ENCODE measurements at places on chromosomes 6 and 20.

DNA sequence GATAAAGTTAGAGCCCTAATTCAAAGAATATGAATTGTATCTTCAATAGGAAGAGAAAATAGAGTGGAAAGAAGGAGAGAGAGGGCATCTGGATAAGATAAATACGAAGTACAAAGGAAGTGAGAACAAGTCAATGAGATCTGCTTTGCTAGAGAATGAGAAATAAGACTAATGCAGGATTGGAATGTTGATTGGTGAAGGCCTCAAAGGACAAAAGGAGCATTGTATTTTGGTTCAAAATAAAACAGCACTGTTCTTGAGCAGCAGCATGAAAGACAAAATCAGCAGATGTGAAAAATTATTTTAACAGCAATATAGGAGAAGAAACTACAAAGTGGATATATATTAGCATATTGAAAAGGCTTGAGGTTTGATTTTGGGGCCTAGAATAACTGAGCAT lies 5.1 kb upstream of the TMEM244 start:
- no peak for DNase-seq

GRCh38 chr6:70474751-70475150 lies 61.4 kb downstream of the FAM135A start:
- no peak for DNase-seq

- DNase-seq: peak; percentile 23
These were observed 43.7 kb downstream of the CDC5L start for GRCh38 chr6:44431118-44431725.

GRCh38 chr20:51854921-51855320 lies 52.6 kb upstream of the SALL4 start:
- DNase-seq: no peak

- peak; percentile 27 for DNase-seq
These were observed 237.8 kb downstream of the LY86 start for GRCh38 chr6:6826095-6826901.

- no peak for DNase-seq
These were observed 219.3 kb upstream of the HSF2 start for GRCh38 chr6:122180132-122180531.

DNA sequence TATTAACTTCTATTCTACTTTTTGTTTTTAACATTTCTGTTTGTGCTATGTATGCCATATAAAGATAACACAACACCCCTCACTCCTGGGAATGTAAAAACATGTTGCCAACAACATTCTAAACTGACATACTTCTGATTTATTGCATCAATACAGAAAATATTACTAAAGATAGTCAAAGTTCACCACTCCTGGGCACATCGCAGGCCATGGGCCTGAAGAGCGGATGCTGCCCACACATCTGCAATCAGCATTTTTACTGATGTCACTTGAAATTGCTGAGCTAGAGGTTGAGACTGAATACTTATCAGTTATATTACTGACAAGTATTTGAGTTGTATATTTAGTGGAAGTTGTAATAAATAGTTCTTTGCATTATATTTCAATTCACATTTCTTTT lies 711.9 kb upstream of the EPHA7 start:
- no peak for DNase-seq

- no peak for DNase-seq
These were observed 11.5 kb downstream of the PMEPA1 start for GRCh38 chr20:57698116-57698866.

- no peak for DNase-seq
These were observed 37.2 kb upstream of the TRIM27 start for GRCh38 chr6:28960846-28961500.

GRCh38 chr6:67914419-67914818 lies 720.7 kb upstream of the ADGRB3 start:
- DNase-seq: no peak

- no peak for DNase-seq
These were observed 111.7 kb upstream of the SLC22A23 start for GRCh38 chr6:3568396-3569082.

DNA sequence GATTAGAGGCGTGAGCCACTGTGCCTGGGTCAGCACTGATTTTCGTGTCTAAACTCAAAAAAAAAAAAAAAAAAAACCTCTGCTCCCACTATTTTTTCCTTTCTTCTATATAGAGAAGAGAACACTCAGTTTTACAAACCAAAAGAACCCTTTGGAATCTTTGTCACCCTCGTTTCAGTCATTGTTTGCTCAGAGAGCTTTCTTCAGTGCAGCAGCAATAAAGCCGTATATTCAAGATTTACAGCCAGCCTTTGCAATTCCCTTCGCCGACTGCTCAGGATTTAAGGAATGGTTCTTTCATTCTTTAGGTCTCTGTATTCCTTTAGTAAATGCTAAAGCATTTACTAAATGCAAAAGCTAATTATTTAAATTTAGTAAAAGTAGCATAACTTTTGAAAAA lies 20.1 kb downstream of the RIOK1 start:
- DNase-seq: no peak

DNA sequence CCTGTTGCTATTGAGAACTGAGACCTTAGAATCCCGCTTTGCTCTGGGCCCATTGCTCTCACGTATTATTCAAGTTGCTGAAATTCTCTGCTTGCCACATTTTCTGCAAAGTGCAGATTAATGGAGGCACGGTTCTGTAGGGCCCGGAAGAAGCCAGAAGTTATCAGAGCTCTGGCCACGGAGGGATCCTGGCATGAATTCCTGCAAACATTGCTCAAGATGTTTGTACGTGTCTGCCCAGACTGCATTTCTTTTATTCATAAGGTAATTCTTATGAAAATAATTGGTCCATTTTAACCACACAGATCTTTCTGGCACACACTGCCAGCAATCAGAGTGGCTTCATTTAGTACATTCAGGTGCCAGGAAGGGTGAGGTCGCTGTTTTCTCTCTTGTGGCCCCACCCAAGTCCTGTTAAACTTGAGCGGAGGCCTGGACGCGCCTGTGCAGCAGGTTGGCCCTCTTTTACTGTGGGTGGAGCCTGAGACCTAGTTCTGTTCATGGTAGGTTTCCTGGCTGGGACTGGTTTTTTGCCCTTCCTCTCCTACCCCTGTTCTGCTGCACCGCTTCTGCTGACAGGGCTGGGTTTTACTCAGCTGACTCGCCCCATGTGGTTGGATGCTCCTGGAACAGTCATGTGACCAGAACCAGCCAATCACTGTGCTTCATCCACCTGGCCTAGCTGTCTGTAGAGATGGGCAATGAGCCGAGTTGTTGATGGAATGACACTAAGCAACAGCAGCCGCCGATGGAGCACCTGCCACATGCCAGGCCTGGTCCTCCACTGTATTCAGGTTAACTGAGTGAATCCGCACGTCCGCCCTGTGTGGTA lies 230.2 kb downstream of the CDH4 start:
- DNase-seq: no peak

DNA sequence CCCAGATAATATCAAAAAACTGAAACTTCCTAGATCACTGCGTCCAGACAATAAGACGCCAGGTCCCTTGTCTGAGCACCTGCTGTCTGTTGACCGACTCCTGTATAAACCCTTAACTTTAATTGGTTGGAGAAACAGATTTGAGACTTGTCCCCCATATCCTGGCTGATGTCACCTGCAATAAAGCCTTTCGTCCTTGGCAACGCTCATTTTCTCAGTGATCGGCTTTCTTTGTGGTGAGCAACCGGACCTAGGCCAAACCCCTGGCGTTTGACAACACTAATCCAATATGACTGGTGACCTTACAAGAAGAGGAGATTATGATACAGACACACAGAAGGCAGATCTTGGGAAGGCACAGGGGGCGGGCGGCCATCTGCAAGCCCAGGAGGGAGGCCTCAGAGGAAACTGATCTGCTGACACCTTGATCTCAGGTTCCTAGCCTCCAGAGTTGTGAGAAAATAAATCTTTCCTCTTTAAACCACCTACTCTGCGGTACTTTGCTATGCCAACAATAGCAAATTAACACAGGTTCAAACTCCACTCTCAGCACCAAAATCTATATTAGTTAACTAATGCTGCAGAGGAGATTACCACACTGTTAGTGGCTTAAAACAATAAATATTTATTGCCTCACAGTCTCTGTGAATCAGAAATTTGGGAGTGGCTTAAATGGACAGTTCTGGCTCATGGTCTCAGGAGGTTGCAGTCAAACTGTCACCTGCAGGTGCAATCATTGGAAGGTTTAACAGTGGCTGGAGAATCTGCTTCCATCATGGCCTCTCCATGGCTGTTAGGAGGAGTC lies 178.7 kb downstream of the OTOR start:
- no peak for DNase-seq

DNA sequence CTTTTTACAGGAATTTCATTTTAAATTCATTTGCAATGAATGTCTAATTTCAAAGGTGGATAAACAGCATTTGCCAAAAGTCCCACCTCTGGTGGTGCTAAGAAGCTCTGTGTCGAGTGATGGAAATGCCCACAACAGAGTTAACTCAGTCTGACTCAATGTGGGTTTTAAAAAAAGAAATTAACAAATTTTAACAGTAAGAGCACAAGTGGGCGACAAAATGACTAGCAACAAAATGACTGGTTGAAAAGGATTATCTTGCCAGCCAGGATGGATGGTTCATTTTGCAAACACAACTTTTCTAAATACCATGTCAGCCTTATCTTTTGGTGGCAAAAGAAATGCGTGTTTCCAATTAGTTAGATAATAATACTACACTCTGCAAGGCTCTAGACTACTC lies 14.3 kb upstream of the TAGAP start:
- DNase-seq: no peak

DNA sequence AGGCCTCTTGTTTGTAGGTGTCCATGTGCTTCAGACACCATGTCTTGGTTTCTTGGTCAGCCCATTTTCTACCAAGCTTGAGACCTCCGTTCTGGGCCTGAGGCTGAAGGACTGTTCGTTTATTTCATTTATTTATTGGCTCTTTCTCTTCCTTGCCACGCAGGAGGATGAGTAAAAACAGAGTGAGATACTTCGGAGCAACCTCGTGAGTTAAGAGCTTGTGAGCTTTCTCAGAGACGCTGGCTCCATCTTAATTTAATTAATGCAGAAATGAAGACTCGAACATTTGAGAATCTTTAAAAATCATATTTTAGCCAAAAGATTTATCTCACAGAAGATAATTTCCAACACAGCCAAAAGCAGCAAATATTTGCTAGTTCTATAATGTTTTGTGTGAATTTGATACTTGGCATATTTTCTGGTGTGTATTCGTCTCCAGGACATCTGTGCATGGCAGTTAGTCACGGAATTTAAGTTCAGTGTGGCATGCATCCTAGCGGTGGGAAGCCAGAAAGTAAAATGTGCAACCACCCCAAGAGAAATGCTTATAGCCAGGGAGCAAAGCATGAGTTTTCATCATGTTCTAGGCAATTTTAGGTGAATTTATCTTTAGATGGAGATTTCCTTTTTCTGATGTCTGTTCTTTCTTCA lies 76.0 kb downstream of the THBS2 start:
- DNase-seq: no peak

DNA sequence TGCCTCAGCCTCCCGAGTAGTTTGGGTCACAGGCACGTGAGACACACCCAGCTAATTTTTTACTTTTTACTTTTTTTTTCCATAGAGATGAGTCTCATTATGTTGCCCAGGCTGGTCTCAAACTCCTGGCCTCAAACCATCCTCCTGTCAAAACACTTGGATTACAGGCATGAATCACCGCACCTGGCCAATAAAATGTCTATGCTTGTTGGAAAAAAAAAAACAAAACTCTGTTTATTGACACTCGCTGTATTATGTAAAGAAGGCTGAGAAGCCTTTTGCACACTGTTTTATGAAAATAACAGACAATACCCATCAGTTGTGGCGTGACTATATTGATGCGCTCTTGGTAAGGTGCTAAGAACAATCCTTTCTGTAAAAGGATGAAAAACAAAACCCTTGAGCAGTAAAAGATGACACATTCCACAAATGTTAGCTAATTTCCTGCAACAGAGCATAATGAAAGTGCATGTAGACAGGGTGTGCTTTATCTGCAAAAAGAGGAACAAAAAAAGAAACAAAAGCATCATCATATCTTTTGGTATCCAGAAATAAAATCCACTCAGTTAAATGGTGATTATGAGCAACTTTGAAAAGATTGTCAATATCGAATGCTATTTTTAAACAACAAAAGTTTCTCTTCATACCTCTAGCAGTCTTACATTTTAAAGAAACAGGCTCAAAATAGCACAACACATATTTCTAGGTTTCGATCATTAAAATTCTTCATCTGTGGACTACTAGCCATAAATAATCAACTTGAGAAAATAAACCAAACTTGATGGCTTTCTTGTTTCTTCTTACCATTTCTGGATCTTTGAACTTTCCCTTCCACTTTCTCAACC lies 108.3 kb upstream of the PHACTR1 start:
- DNase-seq: no peak

DNA sequence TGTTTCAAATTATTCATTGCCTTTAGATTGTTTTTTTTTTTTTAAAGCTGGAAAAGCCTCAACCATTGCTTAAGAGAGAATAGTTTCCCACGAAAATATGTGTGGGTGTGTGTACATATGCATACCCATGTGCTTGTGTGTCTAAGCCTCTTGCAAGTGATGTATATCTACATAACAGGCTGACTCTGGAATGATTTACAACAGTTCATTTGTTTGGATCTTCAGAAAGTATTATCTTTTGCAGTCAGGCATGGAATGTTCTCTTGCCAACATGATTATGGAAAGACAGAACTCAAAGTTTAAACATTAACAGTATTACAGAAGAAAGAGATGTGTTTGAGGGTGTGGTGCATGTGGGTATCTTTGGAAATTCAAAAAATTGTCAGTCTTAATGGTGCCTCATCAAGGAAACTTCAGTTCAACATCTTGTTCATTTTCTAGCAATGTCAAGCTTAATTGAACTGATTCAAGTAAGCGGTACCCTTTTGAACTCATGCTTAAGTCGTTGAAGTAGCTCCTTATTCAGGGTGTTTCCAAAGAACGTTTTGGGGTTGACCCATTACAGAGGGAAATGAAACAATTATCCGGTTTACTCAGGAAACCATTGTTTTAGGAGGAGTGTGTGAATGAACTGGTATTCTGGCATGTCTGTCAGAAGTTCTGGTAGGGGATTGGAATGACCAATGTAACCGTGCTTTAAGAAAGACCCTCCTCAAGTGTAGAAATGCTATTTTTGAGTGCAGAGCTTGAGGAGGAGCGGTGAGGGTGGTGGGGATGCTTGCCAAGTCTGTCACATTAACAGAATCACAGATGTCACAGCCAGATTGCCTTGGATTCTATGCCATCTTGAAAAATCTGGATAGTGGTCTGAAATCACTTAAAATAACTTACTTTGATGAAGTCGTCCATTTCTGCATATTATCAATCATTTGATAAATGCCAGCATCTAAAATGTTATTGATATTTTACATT lies 60.3 kb downstream of the ADGRG6 start:
- DNase-seq: no peak
